ENCODE measurements at places on chromosomes 11 and 22.
A peak's percentile ranks its signal among the peaks of the same experiment; 100 is the strongest.

DNA sequence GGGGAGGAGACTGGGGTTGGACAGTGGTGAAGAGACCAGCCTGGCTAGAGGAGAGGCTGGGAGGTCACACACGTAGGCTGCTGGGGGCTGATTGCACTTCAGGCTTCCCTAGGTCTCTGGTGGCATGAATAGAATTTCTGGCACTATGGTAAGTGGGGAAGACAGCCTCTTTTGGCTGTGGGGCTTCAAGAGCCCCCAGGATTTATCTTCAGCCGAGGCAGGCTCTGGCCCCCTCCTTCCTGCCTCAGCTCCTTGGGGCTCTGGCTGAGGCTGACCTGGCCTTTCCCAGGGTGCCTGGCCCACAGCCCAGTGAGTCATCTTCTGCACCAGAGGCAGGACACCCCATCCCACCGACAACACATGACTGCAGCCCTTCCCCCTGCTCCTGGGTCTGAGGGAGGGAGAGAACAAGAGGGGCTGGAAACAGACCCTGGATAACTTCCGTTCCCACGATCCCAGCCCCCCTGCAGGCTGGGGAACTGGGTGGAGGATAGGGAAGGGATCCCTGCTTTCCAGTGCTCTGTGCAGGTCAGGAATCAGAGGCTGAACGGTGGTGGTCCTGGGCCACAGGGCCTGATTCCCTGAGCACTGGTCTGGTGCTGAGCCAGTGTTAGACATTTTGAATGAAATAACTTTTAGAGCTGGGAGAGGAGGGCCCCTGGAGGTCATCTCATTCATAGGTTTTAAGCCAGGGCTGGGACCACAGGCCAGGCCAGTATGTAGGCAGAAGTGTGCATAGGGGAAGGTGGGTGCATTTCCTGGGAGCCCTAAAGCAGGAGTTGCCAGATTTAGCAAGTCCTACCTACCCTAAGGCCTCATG, 26.5 kb downstream of the ARHGEF17 start:
- peak; percentile 39 for DNase-seq

- no peak for DNase-seq
These were observed 1.8 kb downstream of the CD82 start for GRCh38 chr11:44566952-44567875.

DNA sequence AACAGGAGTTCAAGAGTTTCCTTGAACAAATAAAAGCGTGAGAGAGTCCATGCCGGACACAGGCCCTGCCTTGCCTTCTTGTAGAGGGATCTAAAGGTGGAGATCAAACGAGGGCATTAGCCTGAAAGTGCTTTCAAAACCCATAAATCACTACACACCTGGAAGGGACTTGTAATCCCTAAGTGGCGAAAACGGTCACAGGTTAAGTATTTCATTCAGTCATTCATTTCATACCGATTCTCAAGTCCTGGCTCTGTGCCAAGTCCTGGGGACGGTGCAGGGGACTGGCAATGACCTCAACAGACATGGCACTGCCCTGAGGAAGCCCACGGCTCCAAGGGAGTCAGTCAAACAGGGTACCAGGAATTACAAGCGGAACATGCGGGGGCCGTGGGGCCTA, 26.6 kb downstream of the ELFN2 start:
- no peak for DNase-seq

DNA sequence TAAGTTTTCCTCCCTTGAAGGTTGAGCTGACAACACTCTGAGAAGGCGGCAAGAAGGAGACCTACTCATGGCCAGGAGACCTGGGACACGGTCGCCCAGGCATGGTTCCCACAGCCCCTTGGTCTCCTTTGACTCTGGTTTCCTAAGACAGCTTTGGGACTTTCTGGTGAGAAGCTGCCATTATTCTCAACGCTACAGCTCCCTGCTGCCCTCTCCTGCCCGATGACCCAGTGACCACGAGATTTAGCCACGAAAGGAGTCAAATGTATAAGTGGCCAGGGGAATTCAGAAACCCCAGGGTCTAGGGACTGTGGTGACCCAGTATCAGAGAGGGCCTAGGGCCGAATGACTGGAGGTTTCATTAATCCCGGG, 699 bp upstream of the SDF2L1 start:
- DNase-seq, result peak; percentile 79

- DNase-seq, result no peak
These were observed 298.3 kb downstream of the ETS1 start for GRCh38 chr11:128289048-128289447.

- no peak for DNase-seq
These were observed 6.3 kb downstream of the XBP1 start for GRCh38 chr22:28793976-28794584.

DNA sequence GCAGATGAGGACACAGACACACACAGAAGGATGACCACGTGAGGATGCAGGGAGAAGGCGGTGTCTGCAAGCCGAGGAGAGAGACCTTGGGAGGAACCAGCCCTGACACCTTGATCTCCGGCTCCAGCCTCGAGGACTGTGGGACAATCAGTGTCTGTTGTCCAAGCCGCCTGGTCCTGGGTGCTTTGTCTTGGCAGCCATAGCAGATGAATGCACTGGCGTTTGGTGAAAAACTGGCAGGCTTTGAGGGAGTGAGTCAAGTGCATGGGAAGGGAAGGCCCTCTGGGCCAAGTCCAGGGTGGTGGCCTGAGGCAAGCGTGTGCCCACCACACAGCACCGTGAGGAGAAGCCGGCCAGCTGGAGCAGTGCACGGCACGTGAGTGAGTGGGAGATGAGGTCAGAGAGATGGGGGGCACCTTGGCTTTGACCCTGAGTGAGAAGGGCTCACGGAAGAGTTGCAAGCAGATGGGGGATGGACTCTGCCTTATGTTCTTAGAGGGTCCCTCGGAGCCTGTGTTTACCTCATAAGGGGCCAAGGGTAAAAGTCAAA, 12.4 kb upstream of the BRSK2 start:
- DNase-seq, result no peak

- DNase-seq, result no peak
These were observed 44.1 kb downstream of the DRG1 start for GRCh38 chr22:31443516-31443915.

DNA sequence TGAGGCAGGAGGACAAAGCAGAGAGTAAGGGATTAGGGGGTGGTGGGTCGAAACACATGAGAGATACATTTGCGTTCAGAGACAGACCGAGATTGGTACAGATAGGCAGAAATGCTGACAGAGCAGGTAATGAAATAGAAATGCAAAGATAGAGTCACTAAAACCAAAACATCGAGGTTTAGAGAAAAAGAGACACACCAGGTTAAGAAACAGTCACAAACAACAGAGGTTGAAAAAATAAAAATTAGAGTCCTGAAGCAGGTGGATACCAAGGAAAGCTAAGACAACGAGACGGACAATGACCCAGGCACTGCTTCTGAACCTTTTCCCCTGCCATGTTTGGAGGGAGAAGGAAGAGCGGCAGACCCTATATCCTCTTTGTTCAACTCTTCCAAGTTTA, 1.2 kb upstream of the MAPK1 start:
- DNase-seq, result no peak

DNA sequence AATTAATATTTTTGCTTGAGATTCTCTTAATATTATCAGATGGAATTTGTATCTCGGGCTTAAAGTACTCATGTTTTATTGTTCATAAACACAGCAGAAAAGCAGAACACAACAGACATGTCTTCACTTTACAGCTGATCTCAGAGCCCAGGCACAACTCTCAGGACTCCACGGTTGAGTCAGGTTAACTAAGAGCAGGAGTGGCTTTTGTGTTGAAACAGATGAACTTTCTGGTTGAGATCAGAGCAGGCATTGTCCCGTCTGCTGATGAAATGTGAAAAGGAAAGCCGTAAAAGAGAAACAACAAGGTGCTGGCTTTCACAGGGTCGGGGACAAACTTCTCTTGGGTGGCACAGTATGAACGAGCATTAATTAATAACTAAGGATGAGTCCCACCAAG, 49.0 kb downstream of the JHY start:
- DNase-seq, result peak; percentile 41

DNA sequence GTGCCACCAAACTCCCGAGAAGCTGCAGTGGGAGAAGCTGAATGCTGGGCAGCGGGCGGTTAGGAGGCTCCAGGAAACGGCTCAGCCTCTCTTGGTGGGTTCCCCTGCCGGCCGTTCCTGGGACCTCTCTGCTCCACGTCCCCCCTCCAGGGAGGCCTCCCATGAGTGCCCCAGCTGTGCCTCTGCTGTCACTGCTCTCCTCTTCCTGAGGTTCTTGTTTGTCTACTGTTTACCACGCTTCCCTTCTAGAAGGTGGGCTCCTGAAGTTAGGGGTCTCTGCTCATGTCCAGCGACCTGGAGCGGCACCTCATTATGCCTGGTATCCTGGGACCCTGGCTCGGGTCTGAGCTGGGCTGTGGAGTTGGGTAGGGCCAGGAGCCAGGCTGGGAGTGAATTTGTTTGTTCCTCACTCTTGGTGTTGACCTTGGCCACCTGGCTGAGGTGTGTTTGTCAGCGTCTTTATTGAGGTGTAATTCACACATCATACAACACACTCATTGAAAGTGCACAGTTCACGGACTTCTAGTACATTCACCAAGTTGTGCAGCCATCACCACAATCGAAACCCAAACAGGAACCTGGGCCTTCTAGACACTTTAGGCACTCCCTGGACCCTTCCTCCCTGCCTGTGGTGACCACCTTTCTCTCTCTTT, 37.8 kb upstream of the GRAMD4 start:
- no peak for DNase-seq

DNA sequence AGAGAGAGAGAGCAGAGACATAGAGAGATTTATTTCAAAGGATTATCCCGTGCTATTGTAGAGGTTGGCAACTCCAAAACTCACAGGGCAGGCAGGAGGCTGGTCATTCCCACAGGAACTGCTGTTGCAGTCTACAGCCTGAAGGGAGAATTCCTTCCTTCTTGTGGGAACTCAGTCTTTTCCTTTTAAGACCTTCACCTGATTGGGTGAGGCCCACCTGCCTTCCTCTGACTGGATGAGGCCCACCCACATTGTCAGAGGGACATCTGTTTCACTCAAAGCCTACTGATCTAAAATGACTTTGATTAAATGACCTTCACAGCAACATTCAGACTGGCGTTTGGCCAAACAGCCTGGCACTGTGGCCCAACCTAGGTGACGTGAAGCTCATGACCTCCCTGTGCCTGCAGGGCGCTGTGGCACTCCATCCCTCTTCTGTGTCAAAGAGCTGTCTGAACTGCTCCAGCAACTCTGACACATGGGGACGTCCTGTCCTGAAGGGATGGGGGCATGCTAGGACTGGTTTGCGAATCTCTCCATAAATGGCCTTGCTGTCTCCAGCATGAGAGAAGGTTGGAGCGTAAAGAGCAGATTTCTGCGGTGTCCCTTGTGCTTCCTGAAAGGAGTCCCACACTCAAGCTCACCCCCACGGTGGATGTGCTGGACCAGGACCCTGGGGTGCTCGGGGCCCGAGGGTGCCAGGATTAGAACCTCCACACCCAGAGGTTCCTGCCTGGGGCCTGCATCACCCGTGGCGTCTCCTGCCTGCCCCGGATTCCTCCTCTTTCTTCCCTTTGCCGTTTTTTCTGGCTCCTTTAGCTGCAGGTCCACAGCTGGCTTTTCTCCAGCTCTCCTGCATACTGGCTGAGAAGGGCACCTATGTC, 20.7 kb downstream of the KRTAP5-5 start:
- no peak for DNase-seq

- DNase-seq, result peak; percentile 16
These were observed 15.4 kb downstream of the C11orf24 start for GRCh38 chr11:68256331-68256741.

- DNase-seq, result peak; percentile 82
These were observed 15.9 kb downstream of the CYP2D6 start for GRCh38 chr22:42114721-42115120.

DNA sequence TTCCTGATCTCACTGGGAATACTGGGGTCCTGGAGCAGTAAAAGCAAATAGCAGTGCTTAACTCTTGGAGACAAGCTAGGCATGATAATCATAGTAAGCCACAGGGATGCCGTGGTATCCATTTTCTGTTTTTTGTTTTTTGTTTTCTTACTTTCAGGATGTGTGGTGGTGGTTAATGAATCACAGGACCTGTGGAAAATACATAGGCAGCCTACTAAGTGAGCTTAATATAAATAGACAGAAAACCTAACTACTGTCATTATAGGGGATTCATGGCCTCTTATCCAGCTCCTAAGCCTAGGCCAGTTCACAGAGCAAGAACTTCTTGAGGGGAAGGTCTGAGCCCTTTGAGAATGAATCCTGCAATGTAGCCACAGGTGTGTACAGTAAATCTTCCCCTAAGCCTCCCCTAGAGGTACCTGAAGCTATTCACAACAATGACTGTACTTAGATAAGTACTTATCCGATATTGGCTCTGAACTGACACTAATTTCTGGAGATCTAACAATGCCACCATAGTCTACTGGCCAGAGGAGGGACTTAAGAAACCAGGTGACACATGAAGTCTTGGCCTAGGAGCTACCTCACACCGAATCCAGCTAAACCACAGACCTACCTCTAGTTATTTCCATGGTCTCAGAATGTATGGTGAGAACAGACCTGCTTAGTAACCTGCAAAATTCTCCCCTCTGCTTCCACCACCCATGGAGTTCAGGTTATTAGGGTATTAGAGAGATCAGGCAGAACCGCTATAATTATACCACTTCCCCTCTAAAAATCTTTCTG, 83.6 kb downstream of the ENTHD1 start:
- DNase-seq, result no peak

DNA sequence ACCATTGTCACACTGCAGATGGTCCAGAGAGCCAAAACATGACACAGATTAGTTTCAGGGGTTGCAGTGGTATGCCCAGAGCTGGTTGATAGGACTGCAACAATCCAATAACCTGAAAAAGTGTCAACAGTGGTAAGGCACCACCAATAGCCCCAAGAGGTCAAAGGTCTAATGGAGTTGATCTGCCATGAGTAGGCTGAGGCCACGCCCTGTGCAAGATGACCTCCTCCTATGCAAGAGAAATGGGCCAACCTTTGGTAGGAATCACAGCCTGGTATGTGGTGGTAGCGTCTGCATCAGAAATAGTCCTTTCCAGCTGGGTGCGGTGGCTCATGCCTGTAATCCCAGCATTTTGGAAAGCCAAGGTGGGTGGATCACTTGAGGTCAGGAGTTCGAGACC, 19.6 kb downstream of the GUCD1 start:
- DNase-seq, result no peak

DNA sequence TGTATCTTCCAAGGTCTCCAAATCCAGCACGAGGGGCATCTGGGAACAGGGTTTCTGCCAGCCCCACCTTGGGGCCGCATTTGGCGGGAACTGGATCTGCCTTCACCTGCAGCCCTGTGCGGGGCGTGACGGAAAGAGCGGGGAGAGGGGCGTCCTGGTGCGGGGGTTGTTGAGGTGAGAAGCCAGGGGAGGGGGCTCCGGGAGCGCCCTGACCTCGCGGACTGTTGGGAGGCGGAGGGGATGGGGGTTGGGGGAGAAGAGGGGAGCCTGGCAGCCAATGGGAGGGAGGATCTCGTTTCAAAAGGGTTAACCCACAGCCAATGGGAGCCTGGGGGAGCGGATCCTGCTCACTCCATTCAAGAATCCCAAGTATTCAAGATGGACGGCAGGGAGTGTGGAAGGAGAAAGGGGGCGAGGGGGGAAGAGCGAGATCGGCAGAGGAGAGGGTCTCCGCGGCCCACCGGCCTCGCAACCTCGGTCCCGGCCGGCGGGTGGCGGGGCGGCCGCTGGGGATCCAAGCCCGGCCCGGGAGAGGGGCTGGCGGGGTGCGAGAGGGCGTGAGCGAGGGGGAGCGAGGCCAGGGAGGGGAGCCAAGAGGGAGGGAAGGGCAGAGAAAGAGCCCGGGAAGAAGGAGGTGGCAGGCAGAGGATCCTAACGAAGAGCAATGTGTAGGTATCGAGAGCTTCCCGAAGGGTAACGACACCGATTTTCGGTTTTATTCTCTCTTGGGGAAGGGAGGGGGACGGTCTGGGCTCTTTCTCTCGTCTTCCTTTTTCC, 11.5 kb downstream of the YPEL4 start:
- peak; percentile 97 for DNase-seq
